Right atrium auricular region (tissue), 2 donors: ENCODE measurements at places on chromosomes 2 and 18.

DNA sequence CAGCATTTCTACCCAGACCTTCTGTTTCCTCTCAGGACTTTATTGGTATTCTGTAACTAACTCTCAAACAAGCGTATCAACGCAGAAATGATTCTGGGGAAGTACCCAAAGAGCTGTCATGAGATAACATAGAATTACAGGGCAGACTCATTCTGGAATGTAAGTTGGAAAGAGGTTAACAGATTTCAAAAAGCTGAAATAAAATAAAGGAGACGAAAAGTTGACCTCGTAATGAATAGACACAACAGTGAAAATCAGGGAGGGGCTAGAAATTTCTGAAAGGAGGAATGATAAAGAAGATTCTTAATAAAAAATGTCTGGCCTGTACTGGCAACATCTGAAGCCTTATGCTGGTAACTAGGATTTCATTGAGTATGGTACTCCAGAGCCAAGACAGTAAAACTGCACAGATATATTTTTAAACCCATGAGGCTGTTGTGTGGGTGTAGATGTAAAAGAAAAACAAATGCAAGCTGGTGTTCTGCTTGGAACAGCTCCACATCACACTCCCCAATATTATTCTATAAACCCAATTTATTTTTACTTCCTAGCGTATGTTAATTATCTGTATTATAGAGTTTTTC, 23.9 kb downstream of the RBMS1 start:
- DNase-seq: no peak

- DNase-seq: no peak
Observed at GRCh38 chr2:203892207-203892606, 24.6 kb downstream of the CTLA4 start.

DNA sequence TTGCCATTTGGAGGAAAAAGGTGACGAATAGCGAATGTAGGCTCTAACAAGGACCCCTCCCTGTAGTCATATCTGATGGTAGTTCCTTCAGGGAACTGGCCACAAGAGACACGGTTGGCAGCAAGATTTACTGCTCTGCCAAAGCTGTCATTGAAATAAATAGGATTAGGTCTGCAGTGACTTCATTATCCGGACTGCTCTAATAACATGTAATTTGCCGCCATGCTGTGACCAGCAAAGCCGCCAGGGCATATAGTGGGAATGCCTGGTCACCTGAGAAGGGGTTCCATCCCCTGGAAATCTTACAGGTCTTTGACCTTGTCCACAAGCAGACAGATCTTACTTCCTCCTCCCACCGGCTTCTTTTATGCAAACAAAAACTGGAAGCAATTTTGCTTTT, 59.4 kb upstream of the LAPTM4A start:
- no peak for DNase-seq

DNA sequence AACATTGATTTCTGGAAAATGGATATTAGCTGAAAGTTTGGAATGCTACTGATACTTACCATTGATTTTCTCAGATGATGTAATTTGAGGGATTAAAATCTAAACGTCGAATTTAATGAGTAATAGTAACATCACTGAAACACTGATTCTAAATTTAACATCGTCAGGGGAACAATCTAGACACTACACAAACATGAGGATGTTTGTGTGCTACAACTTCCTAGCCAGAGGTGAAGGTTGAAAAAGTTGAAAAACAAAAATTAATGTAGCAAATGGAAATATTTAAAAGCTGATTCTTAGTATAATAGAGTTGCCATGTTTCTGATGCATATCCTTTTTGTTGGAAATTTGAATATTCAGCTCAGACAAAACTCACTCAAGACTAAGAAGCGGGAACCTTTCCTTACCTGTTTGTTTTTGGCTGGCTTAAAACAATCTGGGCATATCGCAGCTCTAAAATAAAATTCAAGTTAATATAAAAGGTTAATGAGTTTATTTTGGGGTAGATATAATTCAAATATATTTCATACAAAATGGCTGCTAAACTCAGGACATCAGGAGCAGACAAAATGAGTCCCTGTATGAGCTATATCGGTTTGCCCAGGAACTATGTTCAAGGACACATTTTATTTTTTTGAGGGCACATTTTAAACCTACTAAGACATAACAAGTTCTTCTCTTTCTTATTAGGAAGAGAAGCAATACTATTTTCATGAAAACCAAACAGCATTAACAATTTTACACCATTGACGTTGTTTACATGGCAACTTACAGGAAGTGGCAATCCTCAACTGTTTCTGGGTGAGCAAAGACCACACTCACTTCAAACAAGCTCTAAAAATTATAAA, 52.6 kb upstream of the PEX13 start:
- no peak for DNase-seq
